ENCODE measurements at places on chromosomes 1 and 21.

DNA sequence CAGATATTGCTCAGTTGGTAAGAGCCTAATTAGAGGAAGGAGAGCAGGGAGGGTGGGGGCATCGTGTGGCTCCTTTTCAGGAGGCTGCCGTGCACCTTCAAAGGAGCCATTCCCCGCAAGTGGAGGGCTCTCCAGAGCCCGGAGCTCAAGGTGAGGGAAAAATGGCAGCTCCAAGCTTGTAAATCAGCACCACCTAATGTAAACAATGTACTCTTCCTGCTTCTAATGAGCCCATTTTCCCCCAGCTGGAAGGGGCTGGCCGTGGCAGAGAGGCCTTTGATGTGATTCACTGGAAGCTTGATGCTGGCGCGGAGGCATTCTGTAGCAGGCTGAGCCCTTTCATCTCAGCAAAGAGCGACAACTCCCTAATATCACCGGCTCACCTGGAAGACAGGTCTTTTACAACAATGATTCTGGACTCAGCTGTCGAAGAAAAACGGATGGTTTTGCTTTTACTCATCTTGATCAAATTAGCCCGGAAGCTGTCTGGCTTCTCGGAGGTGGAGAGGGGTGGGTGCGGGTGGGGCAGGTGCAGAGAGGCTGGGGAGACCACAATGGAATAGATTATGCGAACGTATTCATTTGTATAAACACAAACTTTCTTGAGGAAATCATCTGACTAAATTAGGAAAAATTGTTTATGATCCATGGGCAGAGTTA lies 112.5 kb downstream of the RRAGC start:
- DNase-seq, result no peak

GRCh38 chr1:93056214-93056613 lies 22.9 kb upstream of the MTF2 start:
- no peak for DNase-seq

DNA sequence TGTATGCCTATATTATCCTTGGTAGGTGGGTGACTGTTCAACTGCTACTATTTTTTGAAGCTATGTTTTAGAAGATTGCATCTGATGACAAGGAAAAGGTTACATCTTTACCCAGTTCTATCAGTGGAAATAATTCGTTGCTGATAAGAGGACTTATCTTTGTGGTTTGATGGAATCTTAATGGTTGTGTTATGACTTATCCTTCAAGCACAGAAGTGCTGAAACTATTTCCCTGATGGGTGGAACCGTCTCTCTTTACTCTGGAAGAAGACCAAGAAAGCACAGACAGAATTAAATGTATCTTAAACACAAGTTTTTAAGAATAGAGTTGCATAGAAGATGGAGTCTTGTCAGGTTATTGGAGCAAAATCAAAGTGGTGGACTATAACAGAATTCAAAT lies 437.7 kb upstream of the KAZN start:
- no peak for DNase-seq

DNA sequence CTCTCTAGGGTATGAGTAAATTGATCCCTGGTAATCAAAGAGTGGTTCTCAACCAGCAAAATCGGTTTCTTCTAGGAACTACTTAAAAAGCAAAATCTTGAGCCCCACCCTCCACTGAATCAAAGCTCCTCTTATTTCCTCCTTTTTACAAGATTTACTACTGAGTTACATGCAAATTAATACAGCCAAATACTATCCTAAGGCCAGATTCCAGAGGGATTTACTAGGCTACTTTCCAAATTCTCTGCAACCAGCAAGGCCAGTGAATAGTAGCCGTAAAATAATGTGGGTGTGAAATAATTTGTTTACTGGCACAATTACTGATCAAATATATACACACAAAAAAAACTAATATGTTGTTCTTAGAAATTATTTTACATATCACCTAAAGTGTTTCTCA lies 1583.8 kb downstream of the NCAM2 start:
- DNase-seq, result no peak

- no peak for DNase-seq
Measured at GRCh38 chr1:9065213-9065751, 4.2 kb downstream of the SLC2A5 start.

DNA sequence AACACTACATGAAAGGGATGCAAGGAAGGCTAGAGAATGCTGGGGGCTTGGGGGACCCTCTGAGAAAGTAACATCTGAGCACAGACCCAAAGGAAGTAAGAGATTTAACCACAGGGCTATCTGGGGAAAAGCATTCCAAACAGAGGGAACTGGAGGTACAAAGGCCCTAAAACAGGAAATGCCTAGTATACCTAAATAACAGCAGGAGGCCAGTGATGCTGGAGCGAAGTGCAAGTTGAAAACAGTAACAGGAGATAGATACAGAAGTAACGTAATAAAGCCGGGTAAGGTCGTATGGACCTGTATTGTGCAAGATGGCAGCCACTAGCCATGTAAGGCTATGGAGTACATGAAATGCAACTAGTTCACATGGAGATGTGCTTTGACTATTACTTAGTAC lies 52.1 kb downstream of the CD34 start:
- DNase-seq, result no peak

GRCh38 chr1:50724626-50725286 lies 235.3 kb downstream of the FAF1 start:
- DNase-seq, result no peak

- DNase-seq, result no peak
Measured at GRCh38 chr1:71233645-71234044, 152.8 kb upstream of the ZRANB2 start.

DNA sequence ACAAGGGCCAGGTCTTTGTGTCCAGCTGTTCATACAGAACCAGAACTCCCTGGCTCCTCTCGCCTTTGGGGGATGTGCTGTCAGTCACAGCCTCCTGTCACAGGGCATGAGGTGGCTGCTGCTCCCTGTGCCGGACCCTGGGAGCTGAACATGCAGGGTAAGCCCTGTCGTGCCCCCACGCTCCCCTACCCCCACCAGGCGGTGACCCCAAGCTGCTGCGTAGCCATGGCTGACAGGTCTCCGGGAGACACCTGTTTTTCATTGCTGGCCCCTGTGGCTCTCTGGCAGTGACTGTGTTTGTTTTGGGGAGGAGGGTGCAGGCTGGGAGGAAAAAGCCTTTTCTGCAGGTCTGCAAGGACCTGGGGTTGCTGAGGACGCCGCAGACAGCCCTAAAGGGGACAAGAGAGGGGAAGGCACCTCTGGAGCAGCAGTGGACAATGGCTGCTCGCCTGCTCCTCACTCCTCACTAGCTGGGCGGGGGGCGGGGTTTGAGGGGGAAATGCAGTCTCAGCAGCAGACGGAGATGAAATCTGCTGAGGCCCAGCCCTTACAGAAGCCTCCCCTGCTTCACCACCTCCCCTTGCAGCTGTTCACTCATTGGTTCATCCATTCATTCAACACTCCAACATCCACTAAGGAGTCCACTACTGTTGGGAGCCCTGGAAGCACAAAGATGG lies 81.4 kb downstream of the TRABD2B start:
- DNase-seq, result no peak

GRCh38 chr1:226813671-226814591 lies 56.5 kb upstream of the PSEN2 start:
- no peak for DNase-seq

DNA sequence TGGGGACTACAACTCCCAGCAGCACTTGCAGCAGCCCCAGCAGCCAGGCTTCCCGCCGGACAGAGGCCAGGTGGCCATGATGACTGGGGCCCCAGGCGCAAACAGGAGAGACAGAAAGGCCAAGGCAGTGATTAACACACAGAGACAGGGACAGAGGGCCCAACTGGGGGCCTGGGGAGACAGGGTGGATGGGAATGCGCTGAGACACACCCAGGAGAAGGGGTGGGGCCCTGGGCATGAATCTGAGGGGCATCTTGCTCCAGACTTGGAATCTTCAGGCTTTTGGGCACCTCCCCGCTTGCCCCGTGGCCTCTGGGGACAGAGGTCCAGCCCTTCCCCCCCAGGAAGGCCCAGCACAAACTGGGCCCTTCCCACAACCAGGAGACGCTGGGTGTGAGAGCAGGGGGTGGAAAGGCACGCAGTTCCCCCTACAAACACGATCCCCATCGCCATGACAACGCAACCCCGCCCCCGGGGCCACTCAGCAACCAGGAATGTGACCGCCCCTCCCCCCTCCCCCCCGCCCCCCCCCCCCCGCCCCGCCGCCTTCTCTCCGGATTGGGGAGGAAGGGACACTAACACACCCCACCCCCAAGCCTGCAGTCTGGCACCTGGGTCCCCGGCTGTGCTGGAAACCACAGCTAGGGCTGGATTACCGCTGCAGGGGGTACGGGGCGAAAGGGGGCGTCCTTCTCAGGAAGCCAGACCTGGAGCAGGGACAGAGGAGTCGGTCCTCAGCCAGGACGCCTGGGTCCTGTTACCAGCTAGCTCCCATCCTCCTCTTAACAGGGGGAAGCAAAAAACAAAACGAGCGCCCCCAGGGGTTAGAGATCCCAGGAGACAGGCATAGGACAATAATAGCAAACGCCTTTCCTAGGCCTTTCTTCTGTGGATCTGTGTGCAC lies 4.5 kb downstream of the HDGF start:
- peak; percentile 48 for DNase-seq

DNA sequence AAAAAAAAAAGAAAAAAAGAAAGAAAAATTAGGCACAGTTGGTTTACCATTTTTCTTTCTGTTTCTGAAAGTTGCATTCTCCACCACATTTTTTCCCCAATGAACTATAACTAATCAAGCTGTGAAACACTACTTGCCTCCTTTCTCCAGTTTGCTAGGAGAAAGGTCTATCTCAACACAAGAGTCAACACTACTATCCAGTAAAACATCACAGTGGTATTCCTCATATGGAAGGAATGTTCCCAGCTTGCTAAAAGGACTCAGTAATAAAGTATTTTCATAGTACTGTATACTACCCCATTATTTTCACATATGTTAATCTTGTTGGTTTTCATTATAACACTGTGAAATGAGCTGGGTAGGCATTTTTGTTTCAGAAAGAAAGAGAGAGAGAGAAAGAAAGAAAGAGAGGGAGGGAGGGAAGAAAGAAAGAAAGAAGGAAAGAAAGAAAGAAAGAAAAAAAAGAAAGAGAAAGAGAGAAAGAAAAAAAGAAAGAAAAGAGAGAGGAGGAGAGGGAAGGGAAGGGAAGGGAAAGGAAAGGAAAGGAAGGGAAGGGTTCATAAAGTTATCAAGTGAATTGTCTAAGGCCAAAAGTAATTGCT lies 7.9 kb downstream of the PTGER3 start:
- DNase-seq, result no peak

GRCh38 chr1:42730988-42731387 lies 9.0 kb downstream of the CLDN19 start:
- peak; percentile 20 for DNase-seq

GRCh38 chr1:205545001-205545919 lies 40.8 kb downstream of the CDK18 start:
- DNase-seq, result no peak

DNA sequence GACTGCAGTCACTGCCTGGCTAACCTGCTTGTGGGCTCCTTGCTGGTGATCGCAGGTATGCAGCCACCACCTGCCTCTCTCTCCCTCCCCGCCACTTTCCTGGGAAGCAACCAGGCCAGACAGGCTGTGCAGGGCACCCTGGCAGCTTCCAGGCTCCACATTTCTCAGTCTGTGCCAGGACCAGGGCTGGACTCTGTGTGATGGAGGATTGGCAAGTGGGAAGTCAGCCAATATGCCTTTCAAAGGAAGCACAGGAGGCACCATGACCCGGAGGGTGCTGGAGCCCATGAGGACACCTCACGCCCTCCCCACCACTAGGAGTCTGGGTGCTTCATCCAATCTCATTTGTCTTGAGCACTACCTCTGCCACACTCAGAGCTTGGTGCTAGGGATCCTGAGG lies 15.8 kb upstream of the DISP3 start:
- no peak for DNase-seq

DNA sequence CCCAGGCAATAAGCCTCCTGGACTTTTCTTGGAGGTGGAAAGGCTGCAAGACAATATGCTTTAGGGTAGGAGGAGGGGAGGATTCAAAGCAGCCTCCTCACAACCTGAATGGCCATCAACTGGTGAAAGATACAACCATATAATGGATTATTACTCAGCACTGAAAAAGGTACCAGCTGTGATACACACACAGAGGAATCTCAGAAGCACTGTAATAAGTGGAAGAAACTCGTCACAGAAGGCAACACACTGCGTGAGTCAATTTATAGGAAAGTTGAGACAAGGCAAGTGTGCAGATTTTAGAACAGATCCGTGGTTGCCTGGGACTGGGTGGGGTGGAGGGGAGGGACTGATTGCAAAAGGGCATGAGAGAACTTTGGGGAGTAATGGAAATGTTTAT lies 64.9 kb upstream of the ZBTB40 start:
- DNase-seq, result no peak

GRCh38 chr1:94951509-94952208 lies 24.7 kb upstream of the CNN3 start:
- DNase-seq, result no peak

DNA sequence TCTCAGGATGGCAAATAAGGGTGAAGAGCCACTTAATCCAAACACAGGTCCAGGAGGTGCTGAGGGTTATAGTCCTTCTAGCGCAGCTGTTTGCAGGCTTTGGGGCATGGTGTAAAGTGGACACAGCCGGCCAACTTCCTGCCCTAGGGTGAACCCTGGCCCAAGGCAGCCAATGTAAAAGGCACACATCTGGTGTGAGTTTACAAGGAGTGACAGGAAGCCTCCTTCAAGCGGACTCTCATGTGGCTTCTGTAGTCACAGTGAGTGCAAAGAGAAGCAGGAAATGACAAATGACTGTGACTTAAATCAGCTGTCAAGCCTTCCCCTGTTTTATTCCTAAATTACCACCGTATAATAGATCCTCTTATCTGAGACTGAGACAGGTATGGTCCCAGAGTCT lies 213.0 kb downstream of the CRB1 start:
- DNase-seq, result no peak

DNA sequence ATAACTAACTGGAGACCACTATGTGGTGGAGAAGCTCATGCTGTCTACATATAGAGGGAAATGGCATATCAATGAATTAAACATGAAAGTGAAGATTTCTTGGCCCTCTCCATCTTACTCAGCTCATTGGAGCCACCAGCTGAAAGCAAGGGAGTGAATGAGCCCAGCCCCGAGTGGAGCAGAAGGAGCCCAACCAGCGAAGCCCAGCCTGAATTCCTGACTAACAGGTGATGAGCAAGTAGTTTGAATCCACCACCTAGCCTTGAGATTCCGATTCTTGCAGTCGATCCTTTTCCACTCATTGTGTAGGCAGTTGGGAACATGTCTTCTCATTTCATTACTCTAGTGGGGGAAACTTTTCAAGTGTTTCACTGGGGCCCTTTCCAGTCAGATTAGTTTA lies 18.6 kb upstream of the ST6GALNAC3 start:
- DNase-seq, result no peak

GRCh38 chr1:46807046-46807972 lies 8.5 kb downstream of the CYP4B1 start:
- DNase-seq, result no peak

GRCh38 chr21:32702702-32703101 lies 25.1 kb downstream of the SYNJ1 start:
- DNase-seq, result no peak

- DNase-seq, result no peak
Measured at GRCh38 chr1:51569284-51570062, 47.4 kb upstream of the OSBPL9 start.

Data from activated gamma-delta T cell treated with anti-CD3 and anti-CD28 coated beads, Interleukin-2, amount 50 U/mL, for 16 hours (primary cell).